K562 (cell line): ENCODE measurements at places on chromosomes 7 and 10. TPM values are rescaled to one million over a fixed set of nuclear protein-coding genes. Genes with fewer than 3 reads are reported as not detected.

DNA sequence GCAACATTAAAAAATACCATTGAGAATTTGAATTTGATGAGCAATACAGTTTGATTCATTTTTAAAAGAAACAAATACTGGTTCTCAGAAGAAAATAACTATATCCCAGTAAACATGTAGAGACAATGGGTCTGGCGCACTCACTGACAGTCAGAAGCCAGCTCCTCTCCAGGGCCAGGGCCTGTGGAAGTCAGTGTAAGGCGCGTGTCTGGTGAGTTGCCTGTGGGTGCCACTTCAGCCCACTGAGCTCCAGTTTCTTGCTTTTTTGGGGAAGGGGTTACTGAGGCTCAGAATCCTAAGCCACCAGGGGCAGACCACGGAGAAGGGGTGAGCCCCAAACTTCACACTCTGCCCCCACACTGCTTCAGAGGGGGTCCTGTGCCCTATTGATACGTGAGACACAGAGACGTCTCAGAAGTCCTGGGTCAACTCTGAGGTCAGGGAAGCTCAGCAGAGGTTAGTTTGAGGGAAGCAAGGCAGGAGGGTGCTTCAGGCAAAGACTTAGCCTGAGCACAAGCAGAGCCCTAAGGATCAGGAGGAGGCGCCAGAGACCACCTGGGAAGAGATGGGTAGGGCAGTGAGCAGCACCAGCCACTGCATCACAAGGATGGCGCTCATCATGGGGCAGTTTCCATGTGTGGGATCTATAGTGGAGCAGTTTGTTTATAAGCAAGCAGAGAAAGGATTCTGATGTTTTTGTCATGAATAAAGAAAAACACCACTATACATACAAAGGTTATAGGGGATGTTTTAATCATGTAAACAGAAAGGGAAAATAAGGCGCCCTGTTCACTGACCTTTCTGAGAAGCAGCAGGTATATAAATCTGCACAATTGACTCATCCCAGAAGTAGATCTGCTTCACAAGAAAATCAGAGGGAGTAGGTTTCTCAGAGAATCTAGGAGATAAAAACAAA is 95.7 kb downstream of the PKD1L1 start:
- no peak overlapping the region for H3K27ac ChIP-seq
- H3K27me3 ChIP-seq: peaks cover 9% of the 10 kb centered on the region
- no peak for DNase-seq

GRCh38 chr10:132362151-132362611 is 30.2 kb downstream of the LRRC27 start:
- H3K4me3 ChIP-seq: no peak overlapping the region
- H3K27ac ChIP-seq: no peak overlapping the region
- H3K27me3 ChIP-seq: no peaks in the 10 kb centered on the region
- H3K4me1 ChIP-seq: no peaks in the 10 kb centered on the region
- no peaks in the 10 kb centered on the region for H3K36me3 ChIP-seq

GRCh38 chr10:13784067-13784466 is 197.3 kb downstream of the PRPF18 start:
- no peak overlapping the region for H3K4me3 ChIP-seq
- H3K27me3 ChIP-seq: peaks cover 14% of the 10 kb centered on the region; the same call in 1 of the 2 replicates
- no peaks in the 10 kb centered on the region for H3K4me1 ChIP-seq
- H3K36me3 ChIP-seq: no peaks in the 10 kb centered on the region
- no peak overlapping the region for H3K27ac ChIP-seq
- no peak for DNase-seq

DNA sequence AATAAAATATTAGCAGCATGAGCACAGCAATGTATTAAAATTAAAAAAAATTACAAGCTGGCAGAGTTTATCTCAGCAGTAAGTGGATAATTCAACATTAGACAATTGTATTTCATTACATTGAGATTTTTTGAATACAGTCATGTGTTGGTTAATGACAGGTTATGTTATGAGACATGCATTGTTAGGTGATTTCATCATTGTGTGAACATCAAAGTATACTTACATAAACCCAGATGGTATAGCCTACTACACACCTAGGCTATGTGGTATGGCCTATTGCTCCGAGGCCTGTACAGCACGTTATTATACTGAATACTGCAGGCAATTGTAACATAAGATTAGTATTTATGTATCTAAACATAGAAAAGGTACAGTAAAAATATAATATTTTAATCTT is 29.7 kb downstream of the CCDC6 start:
- no peaks in the 10 kb centered on the region for H3K27me3 ChIP-seq
- no peaks in the 10 kb centered on the region; the same call in 2 of the 3 replicates for H3K36me3 ChIP-seq
- DNase-seq: no peak
- no peak overlapping the region for H3K4me3 ChIP-seq
- H3K4me1 ChIP-seq: peaks cover 12% of the 10 kb centered on the region

DNA sequence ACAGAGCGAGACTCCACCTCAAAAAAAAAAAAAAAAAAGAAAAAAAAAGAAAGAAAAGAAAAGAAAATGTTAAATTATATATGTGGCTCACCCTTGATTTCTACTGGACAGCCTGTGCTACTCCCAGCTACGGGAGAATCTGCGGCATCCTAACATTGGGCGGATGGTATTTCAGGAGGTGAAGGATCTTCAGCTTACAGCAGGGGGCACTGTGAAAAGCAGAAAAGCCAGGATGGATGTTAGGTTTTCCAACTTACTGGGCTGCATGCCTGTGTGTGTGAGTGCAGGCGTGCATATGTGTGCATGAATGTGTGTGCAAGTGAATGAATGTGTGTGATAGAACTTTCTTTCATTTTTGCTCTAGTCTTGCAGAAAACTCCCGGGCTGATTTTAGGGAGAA is 1066.5 kb downstream of the TYW1 start:
- H3K4me1 ChIP-seq: no peaks in the 10 kb centered on the region
- DNase-seq: peak; percentile 45
- 0 out of 2 replicates have a peak, but pooled peaks cover 5% of the 10 kb centered on the region for H3K27me3 ChIP-seq
- no peak overlapping the region for H3K27ac ChIP-seq
- H3K4me3 ChIP-seq: no peak overlapping the region

DNA sequence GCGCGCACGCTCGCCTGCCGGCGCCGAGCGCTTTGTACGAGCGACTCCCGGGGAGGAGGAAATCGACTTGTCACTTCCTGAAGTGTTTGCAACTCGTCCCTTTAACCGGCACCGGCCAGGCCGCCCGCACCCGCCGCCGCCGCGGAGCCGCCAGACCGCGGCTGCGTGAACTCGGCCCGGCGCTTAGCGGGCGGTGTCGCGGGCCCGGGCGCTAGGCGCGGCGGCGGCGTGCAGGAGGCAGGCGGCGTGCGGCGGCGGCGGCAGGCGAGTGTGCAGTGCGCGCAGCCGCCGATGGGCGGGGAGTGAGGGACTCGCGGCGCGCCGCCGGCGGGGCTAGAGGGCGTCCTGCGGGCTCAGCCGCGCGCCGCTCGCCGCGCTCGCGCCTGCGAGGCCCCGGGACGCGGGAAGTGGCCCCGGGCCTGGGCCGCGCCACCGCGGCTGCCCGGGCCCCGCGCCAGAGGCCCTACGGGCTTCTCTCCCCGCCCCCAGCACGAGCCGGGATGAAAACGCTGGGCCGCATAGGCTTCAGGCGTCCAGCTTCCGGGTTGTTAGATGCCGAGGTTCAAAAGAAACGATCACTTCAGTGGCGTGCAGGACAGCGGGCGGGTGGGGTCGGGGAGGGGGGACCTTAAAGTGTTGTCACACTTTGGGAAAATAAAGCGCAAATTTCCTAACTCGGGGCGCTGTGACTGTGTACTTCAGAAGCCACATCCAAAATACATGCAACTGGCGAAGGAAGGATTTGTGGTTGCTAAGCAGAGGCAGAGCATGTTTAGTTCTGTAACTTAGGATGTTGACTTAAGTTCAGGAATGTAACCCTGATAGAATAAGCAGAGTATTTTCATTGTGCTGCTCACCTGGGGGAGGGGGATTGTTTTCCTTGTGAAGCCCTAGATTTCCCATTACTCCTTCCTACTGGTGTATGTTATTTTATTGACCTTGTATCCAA is at the start of gene FAM53B:
FAM53B (minus strand) TSS at position 277 of the 949 bp plus-strand sequence. CDS start 37,665 bp downstream, outside the sequence.
- DNase-seq: peak; percentile 87
- H3K27me3 ChIP-seq: no peaks in the 10 kb centered on the region
- peak within 1 kb of the TSS; percentile 70 for H3K27ac ChIP-seq
- H3K4me3 ChIP-seq: peak within 1 kb of the TSS; percentile 54
- peaks cover 14% of the 10 kb centered on the region for H3K36me3 ChIP-seq
- H3K4me1 ChIP-seq: peaks cover 26% of the 10 kb centered on the region; the same call in 2 of the 3 replicates

DNA sequence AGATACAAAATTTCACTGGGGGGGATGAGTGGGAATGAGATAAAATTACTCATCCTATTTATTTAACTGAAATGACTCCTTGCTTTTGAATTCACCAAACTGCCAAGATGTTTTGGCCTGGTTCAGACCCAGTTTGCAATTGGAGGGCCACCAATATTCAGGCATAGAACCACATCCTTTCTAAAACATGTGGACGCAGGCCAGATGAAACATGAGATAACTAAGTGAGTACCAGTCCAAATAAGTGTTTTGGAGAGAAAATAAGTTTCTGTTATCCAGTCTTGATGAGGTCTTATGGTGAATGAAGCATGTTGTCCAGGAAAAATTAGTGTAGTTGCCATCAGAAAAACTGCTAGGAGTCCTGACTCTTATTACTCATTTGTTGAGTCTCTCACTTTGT is 36.3 kb upstream of the PDK4 start:
- H3K4me1 ChIP-seq: no peaks in the 10 kb centered on the region
- no peaks in the 10 kb centered on the region for H3K27me3 ChIP-seq
- DNase-seq: no peak
- H3K27ac ChIP-seq: no peak overlapping the region
- no peak overlapping the region for H3K4me3 ChIP-seq

PCLO gene
- not detected in 2 replicates for total RNA-seq

FGFBP3 gene
- total RNA-seq: 3.0 TPM in 2 replicates

DNA sequence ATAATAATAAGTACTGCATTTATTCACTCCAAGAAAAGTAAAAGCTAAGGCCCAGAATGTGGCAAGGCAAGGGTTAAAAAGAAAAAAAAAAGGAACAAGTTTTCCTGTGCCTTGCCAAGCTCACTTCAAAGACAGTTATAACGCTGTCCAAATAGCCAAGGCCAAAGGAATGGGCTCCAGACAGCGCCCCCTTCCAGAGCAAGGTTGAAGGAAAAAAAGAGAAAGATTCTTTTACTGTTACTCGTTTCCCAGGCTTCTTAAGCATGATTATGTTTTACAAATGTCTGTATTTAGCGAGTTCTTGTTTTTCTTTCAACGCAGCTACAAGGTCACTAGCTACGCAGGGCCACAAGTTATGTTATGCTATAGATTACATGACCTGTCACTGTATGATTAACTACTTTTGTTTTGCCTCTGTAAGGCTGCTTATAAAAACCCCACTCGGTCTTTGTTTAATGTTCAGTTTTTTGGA is 9.1 kb upstream of the EIF4H start:
- H3K4me3 ChIP-seq: no peak overlapping the region
- DNase-seq: no peak
- H3K36me3 ChIP-seq: no peaks in the 10 kb centered on the region
- H3K27ac ChIP-seq: peak overlapping the region; percentile 61

GRCh38 chr7:129362496-129362895 is 71.7 kb upstream of the STRIP2 start:
- no peak overlapping the region for H3K27ac ChIP-seq
- DNase-seq: no peak
- no peaks in the 10 kb centered on the region for H3K27me3 ChIP-seq
- H3K4me3 ChIP-seq: no peak overlapping the region

DNA sequence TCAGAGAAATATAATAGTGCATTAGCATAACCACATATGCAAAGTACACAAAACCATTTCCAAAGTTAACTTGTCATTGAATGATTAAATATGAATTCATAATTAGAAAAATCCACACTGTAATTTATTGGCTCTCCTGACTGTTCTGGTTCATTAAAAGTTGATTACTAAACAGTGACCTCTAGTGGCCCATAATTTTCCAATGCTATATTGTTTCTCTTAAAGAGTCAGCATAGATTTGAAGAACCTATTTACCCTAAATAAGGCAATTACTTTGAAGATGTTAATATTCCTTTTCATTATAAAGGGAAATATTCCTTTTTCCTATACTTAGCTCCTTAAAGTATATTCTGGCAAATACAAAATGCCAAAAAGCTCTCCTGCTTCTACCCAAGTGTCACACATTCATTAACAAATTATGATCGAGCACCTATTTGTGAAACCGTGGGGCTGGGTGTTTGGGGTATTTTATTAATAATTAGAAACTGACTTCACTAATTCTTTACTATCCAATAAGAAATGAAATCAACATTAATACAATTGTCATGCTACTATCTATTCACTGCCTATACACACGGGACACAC is 86.2 kb downstream of the HIBADH start:
- H3K27ac ChIP-seq: no peak overlapping the region
- H3K36me3 ChIP-seq: 0 out of 3 replicates have a peak, but pooled peaks cover 3% of the 10 kb centered on the region
- H3K4me1 ChIP-seq: no peaks in the 10 kb centered on the region
- no peaks in the 10 kb centered on the region for H3K27me3 ChIP-seq
- peak; percentile 51 for DNase-seq

- no peak overlapping the region for H3K27ac ChIP-seq
- no peaks in the 10 kb centered on the region for H3K36me3 ChIP-seq
- H3K27me3 ChIP-seq: peaks cover 12% of the 10 kb centered on the region
- no peak overlapping the region for H3K4me3 ChIP-seq
- DNase-seq: no peak
Measured at GRCh38 chr10:128812000-128812399, 655.0 kb upstream of the MGMT start.

GRCh38 chr10:78516236-78516635 is 482.6 kb downstream of the RPS24 start:
- H3K4me1 ChIP-seq: no peaks in the 10 kb centered on the region
- no peak overlapping the region for H3K4me3 ChIP-seq
- DNase-seq: no peak
- no peaks in the 10 kb centered on the region for H3K36me3 ChIP-seq
- H3K27ac ChIP-seq: no peak overlapping the region

PDZD7 gene
- 0.09 and 0.29 TPM in 2 replicates for total RNA-seq

DNA sequence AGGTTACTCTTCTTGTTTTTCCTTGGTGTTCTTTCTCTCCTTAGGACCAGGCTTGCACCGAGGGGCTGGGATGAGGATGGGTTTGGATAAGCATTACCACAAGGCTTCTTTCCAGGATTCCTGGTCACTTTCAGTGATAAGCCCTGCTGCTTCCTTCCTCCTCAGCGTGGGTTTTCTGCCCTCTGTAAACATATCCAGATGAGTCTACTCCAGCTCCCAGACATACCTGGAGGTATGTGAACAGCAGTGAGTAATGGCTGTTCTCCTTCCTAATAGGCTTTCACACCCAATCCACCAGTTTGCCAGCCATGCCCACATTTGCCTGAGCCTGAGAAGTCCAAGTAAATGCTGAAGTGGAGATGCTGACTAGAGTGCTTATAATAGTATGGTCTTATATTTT is 229.8 kb upstream of the YAE1 start:
- peaks cover 11% of the 10 kb centered on the region; the same call in 1 of the 2 replicates for H3K27me3 ChIP-seq
- no peaks in the 10 kb centered on the region for H3K4me1 ChIP-seq
- H3K4me3 ChIP-seq: no peak overlapping the region
- H3K27ac ChIP-seq: no peak overlapping the region

FRMD4A gene
- 4.3 and 4.5 TPM in 2 replicates for total RNA-seq

ZNF92 gene
- total RNA-seq: 16.2 and 16.6 TPM in 2 replicates

NPTX2 gene
- total RNA-seq: 0.07 TPM in 1 of 2 replicates, not detected in the other

DNA sequence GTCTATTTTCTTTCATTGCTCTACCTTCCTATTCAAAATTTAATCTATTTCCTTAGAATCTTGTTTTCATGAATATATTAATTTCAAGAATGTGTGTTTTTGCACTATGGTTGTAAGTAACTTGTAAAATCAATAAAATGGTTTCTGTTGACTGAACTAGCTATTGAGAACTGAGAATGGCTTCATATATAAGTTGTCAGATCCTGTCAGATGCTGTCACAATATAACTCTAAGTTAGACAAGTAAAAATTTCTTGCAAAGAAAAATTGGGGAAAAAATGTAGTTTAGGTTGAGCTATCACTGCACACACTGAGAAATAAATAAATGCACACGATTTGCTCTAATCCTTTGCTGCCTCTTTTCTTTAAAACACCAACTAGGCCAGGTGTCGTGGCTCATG is 89.8 kb downstream of the RAB11FIP2 start:
- H3K27ac ChIP-seq: no peak overlapping the region
- no peaks in the 10 kb centered on the region for H3K27me3 ChIP-seq
- H3K36me3 ChIP-seq: no peaks in the 10 kb centered on the region

C10orf53 gene
- not detected in 2 replicates for total RNA-seq
